Sigmoid colon (tissue), 7 donors: ENCODE measurements at places on chromosomes 12 and 14. TPM values are rescaled to one million over a fixed set of nuclear protein-coding genes. Genes with fewer than 3 reads are reported as not detected.

The NRXN3 gene
- total RNA-seq: 43.9 TPM

GRCh38 chr14:104723651-104724406 lies at the start of gene ADSS1:
ADSS1 (plus strand) TSS chr14:104724229; CDS start chr14:104724271, 42 bp downstream.
- peak within 1 kb of the TSS; percentile 42 for H3K27ac ChIP-seq
- H3K4me1 ChIP-seq: peaks cover 42% of the 10 kb centered on the region
- peaks cover 7% of the 10 kb centered on the region for H3K27me3 ChIP-seq
- DNase-seq: no peak

GRCh38 chr14:33642080-33642479 lies 308.8 kb downstream of the EGLN3 start:
- no peak overlapping the region for H3K27ac ChIP-seq
- no peak overlapping the region for H3K4me3 ChIP-seq
- H3K4me1 ChIP-seq: no peaks in the 10 kb centered on the region
- DNase-seq: no peak

GRCh38 chr14:30264161-30264560 lies 294.8 kb upstream of the G2E3 start:
- no peaks in the 10 kb centered on the region for H3K36me3 ChIP-seq
- no peak for DNase-seq
- no peaks in the 10 kb centered on the region for H3K4me1 ChIP-seq

- peaks cover 52% of the 10 kb centered on the region for H3K27me3 ChIP-seq
- H3K36me3 ChIP-seq: no peaks in the 10 kb centered on the region
- no peak for DNase-seq
These were observed 3.7 kb upstream of the RTL1 start for GRCh38 chr14:100907240-100907639.

DNA sequence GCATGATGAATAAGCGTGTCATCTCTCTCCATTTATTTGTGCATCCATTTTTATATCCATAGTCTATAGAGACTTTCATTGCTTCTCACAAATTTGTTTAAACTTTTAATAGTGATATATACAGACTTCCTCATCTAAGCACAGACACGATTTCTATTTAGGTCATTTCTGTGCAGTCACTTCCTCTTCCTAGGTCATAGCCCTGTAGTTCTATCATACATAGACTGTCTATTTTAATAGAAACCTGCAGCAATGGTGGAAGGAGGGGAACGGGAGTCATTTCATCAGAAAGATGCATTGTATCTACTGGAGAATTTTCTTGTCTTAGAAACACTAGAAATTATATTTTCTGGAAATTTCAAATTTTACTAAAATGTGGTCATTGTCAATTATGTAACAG lies 133.4 kb upstream of the FGD4 start:
- no peak overlapping the region for H3K27ac ChIP-seq
- H3K36me3 ChIP-seq: no peaks in the 10 kb centered on the region

DNA sequence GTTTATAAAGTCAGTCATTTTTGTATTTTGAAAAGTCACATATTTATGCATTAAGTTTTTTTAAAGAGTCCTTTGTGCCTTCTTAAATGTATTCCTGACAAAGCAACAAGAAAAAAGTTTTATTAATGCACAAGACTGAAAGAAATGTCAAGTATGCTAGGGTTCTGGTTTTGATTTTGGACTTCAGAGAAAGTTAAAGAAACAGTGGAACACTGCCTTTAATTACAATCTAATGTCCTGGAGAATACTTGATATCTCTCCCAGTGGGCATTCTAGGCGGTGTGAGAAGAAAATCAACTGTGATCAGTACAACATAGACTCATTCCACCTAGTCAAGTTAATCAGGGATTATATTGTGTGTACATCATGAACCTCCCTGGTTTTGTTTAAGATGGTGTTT lies 49.9 kb downstream of the PRICKLE1 start:
- no peak for DNase-seq
- H3K36me3 ChIP-seq: no peaks in the 10 kb centered on the region
- no peak overlapping the region for H3K4me3 ChIP-seq
- no peaks in the 10 kb centered on the region for H3K4me1 ChIP-seq

The RFX4 gene
- not detected for total RNA-seq

DNA sequence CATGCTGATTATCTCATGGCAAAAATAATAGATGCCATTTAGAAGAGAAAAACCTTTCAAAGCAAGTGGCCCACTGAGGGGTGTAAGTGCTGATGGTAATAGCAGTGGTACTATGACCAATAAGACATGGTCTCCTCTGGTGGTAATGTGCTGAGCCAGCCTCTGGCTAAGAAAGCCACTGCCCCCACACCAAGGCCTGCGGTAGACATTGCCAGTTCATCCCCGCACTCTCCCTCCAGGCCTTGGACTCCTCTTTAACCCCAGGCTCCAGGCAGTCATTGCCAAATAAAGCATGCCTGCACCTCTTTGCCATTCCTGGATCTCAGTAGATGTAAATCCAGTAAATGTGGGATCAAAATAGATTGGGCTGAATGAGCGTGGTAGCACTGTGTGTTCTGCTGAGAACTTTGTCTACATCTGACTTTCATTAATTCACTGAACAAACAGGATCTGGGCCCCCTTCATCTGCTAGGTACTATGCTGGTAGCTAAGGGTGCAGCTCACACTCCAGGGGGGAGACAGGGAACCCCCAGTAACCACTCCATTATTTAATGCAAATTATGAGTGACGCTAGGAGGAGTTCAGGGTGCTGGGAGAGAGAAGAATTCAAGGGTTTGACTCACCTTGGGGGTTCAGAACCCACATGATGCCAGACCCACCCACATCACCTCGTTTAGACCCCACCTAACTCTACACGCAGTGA lies 89.3 kb downstream of the BCL11B start:
- no peaks in the 10 kb centered on the region for H3K4me1 ChIP-seq
- no peaks in the 10 kb centered on the region for H3K27me3 ChIP-seq
- DNase-seq: peak; percentile 30
- H3K4me3 ChIP-seq: no peak overlapping the region
- no peak overlapping the region for H3K27ac ChIP-seq

GRCh38 chr14:61476105-61476753 lies 154.8 kb downstream of the PRKCH start:
- peaks cover 21% of the 10 kb centered on the region for H3K4me1 ChIP-seq
- no peaks in the 10 kb centered on the region for H3K36me3 ChIP-seq
- H3K4me3 ChIP-seq: no peak overlapping the region
- no peak for DNase-seq

The LRRC9 gene
- not detected for total RNA-seq

DNA sequence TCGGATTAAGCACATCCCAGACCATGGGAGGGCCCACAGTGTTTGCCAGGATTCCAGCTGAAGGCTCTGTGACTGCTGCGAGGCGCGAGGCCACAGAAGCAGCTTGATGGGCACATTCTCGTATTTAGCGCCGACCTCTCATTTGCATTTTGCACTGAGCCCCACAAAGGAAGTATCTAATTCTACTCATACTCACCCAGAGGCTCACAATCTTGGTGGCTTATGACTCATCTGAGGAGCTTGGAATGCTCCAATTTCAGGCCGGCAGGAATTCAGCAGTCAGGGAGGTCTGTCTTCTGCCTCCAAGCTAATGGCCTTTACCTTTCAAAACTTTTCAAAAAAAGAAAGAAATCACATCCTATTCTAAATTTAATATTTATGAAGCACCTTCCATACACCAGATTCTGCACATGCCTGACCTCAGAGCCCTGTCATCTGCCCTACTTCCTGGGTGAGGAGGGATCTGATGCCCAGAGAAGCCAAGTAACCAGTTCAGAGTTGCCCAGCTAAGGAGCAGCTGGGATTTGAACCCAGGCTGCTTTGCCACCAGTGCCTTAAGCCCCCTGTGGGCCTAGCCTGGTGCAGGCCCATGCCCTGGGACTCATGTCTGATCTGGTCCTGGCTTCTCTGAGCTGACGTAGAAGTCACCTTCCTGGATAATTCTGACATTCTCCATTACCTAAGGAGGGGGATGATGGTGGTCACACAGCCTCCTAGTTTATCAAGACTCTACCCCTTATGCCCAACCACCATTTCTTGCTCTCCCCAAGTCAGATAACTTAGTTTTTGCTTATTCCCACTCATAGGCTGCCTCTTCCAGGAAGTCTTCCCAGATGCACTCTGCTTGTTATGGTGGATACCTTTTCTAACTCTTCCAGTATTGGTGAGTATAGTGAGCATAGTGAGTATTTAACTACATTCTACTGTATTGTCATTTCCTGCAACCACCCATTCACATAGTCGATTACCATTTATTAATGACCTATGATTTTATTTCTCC lies 198.9 kb downstream of the RBM19 start:
- H3K4me3 ChIP-seq: no peak overlapping the region
- DNase-seq: no peak
- H3K36me3 ChIP-seq: no peaks in the 10 kb centered on the region
- H3K4me1 ChIP-seq: no peaks in the 10 kb centered on the region
- H3K27ac ChIP-seq: no peak overlapping the region

GRCh38 chr14:96151242-96151641 lies 53.4 kb upstream of the BDKRB2 start:
- peaks cover 5% of the 10 kb centered on the region for H3K4me1 ChIP-seq
- no peak for DNase-seq
- H3K27me3 ChIP-seq: no peaks in the 10 kb centered on the region
- H3K27ac ChIP-seq: no peak overlapping the region

DNA sequence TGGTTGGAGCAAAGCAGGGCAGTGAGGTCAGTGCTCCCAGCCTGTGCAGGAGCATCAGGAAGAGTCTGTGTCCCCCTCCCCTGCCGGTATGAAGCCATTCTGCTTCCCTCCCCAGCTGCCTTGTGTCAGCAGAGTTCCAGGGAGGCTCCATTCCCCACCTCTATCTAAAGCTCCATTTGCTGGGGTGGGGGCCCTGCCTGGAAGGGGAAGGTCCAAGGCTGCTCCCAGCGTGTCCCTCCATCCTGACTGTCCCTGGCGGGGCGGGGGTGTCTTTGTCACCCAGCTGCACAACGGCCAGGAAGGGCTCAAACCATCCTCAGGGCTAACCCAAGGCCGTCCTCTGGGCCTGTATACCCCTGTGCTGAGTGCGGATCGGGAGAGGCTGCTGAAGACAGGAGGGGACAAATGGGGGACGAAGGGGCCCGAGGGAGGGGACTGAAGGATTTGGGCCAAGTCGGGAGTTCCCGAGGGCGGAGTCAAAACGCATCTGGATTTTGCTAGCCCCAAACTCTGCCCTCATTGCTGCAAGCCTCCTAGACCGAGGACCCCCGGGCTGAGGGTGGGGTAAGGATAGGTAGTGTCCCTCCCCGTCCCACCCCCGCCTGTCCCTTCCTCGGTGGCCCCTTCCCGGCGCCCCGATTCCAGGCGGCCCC lies 748 bp upstream of the ACVRL1 start:
- H3K4me3 ChIP-seq: peak overlapping the region; percentile 50
- peaks cover 18% of the 10 kb centered on the region for H3K27me3 ChIP-seq
- H3K36me3 ChIP-seq: no peaks in the 10 kb centered on the region
- DNase-seq: peak; percentile 70
- peaks cover 23% of the 10 kb centered on the region for H3K4me1 ChIP-seq
- peak overlapping the region; percentile 77 for H3K27ac ChIP-seq

DNA sequence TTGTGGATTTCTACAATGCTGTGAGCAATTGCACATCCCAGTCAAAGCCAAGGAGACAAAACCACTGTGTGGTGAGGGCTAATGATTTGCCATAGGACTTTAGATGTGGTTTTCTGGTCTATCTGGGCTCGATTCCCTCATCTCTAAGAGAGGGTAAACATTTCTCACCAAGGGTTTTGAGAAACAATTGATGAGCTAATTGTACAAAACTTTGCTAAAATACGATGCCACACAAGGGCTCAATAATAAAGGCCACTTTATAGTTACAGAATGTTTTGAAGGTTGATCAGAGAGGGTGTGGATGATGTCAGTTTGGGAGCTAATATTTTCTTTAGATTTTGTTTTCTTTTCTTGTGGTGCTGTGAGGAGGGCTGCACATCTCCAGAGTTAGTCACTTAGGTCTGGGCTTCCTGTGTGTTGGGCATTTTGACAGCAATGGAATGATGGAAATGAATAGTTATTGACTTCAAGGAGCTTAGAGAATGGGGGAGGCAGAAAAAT lies 60.8 kb upstream of the SLC38A4 start:
- no peak overlapping the region for H3K4me3 ChIP-seq
- no peak for DNase-seq
- H3K27me3 ChIP-seq: no peaks in the 10 kb centered on the region
- no peaks in the 10 kb centered on the region for H3K36me3 ChIP-seq
- H3K27ac ChIP-seq: no peak overlapping the region

DNA sequence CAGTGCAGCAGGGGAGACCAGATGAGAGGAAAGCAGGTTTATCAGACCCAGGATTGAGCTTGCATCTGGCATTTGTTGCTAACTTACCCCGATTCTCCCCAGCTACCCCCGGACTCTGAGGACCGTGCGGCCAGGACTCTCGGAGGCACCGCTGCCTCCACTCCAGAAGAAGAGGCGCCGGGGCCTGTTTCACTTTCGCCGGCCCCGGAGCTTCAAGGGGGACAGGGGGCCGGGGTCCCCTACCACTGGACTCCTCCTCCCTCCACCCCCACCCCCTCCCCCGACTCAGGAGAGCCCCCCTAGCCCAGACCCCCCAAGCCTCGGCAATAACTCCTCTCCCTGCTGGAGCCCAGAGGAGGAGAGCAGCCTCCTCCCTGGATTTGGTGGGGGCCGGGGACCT lies 6.5 kb upstream of the CPNE6 start:
- no peak for DNase-seq
- no peak overlapping the region for H3K27ac ChIP-seq
- no peak overlapping the region for H3K4me3 ChIP-seq
- H3K36me3 ChIP-seq: no peaks in the 10 kb centered on the region

The TPCN1 gene
- total RNA-seq: 28.3 TPM

The MARS1 gene
- total RNA-seq: 46.6 TPM

GRCh38 chr12:10853776-10854175 lies 4.5 kb upstream of the PRR4 start:
- no peaks in the 10 kb centered on the region for H3K27me3 ChIP-seq
- H3K27ac ChIP-seq: no peak overlapping the region
- no peaks in the 10 kb centered on the region for H3K36me3 ChIP-seq
- no peaks in the 10 kb centered on the region for H3K4me1 ChIP-seq

The TPH2 gene
- total RNA-seq: not detected

DNA sequence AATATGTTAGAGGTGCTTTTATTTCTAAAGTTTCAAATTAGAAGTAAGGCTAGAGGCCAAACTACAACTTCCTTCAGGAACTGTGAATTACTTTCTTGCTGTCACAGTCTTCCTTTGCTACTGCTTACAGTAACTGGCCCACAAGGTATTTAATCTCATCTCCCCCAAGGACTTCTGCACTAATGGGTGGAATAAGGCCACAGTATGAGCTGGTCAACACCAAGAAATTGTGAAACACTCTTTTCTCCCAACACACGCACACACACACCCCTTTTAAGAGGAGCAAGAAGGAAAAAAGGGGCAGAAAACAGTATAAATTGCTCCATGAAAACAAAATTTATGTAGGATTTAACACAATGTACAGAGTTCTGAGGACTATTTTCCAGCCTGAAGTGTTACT lies 45.6 kb downstream of the SCAF11 start:
- no peaks in the 10 kb centered on the region for H3K27me3 ChIP-seq
- DNase-seq: no peak
- H3K4me1 ChIP-seq: no peaks in the 10 kb centered on the region
- H3K36me3 ChIP-seq: no peaks in the 10 kb centered on the region

DNA sequence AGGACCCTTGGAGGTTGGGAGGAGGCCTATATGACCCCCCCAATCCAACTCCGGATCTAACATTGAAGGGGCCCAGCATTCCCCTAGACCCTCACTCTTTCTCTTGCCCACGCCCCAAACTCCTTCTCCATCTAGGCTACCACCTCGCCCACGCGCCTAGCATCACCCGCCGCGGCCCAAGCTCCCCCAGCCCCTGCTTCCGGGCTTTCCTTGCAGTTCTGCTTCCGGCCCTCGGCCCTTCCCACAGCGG lies 445 bp downstream of the CERS5 start:
- peak overlapping the region; percentile 99 for H3K27ac ChIP-seq
- no peaks in the 10 kb centered on the region for H3K36me3 ChIP-seq
- peak; percentile 72 for DNase-seq

- peak overlapping the region; percentile 68 for H3K27ac ChIP-seq
- H3K36me3 ChIP-seq: peaks cover 4% of the 10 kb centered on the region
- no peak for DNase-seq
- H3K4me1 ChIP-seq: peaks cover 21% of the 10 kb centered on the region
- H3K4me3 ChIP-seq: no peak overlapping the region
- no peaks in the 10 kb centered on the region for H3K27me3 ChIP-seq
These were observed 62.0 kb downstream of the LGMN start for GRCh38 chr14:92686411-92686899.
